Ammon's horn (tissue), 1 donor: ENCODE measurements at places on chromosomes 13 and 19.

DNA sequence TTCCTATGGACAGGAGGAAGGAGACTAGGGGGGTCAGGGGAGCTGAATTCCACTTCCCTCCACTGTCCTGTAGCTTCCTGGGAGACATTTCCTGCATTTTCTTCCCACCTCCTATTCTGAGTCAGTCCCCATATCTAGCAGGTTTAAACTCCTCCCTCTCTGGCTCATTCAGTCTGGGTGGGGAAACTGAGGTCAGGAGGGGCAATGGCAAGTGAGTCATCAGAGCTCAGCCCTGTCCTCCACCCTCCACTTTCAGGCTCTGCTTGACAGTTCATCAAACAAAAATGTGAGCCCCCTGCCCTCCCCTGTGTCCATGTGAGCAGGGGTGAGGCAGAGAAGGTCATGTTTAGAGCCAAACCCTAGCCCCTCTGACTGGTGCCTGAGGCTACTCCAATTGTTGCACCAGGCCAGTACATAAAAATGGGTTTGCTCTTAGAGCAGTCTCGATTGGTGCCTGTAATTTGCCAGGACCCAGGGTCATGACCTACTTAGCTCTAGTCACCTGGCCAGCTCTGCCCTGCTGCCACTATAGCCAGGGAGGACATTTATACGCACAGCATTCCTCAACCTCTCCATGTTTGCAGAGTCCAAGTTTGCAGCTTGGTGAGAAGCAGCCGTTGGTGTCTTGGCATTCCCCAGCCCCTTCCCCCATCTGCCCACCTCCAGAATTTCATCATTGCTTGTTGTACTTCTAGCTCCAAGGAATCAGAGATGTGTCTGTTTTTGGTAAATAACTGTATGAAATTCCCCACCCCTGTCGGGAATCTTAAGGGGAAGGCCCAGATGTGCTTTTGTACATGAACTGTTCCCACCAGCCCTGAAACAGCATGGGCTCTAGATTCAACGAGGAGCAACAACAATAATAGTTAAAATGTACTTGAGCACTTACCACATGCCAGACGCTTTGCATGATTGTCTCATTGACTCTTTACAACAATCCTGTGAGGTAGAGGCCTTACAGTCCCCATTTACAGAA lies 20.7 kb downstream of the SAMD4B start:
- no peak for DNase-seq

DNA sequence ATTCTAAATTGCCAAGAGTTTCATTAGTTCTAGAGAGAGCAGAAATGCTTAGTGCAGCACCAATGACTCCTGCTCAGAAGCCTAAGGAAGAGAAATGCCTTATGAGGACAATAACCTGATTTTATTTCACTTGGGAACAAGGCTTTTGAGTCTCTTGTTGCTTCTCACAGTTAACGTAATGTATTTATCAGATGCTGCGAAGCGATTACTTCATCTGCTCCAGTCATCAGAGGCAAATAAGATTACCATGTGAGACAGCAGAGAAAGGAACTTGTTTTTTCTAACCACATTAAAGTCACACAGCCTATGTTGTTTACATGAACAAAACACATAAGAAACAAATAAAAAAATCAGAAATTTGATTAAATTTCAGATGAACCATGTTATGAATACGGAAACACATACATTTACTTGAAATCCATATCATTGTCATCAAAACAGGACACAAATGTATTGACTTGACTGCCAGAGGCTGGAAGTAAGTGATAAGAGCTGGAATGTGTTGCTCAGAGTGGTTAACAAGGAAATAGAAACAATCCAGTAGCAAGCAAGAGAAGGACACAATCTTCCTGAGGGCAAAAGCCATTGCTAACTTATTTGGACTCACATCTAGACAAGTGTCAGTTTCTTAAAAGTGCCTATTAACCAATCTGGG lies 147.3 kb downstream of the LHFPL6 start:
- no peak for DNase-seq

GRCh38 chr19:35788205-35788960 lies 13.0 kb downstream of the ARHGAP33 start:
- DNase-seq, result no peak

DNA sequence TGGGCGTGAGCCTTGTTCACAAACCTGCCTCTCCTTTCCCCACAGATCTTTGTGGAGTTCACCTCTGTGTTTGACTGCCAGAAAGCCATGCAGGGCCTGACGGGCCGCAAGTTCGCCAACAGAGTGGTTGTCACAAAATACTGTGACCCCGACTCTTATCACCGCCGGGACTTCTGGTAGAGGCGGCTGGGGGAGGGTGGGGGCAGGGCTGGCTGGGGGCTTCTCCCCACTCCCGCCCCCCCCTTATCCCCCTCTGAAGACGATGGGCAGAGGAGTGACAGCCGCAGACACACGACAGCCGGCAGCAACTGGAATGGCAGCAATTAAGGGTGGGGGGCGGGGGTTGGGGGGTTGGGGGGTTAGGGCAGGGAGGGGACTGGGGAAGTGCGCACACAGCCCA lies 1.1 kb upstream of the EPN1 start:
- DNase-seq, result no peak

- DNase-seq, result no peak
These were observed 96.3 kb upstream of the C1QTNF9B start for GRCh38 chr13:23993680-23993985.

GRCh38 chr13:36888645-36889044 lies 31.4 kb downstream of the SMAD9 start:
- DNase-seq, result no peak

DNA sequence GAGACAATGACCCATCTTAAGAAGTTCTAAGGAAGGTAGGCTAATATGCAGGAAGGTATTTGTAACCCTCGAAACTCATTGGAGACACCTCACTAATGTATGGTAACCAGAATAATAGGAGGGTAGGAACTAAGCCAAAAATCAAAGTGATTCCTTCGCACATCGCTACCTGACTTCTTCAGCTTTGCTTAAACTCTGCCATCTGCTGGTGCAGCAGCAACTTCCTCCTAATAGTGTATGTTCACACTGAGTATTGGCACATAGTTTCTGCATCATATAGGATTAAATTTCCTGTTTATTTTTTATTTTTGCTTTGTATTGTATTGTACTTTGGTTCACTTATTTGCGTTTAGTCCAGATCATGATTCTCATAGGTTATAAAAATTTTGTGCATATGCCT lies 676.2 kb downstream of the GPC5 start:
- DNase-seq, result no peak

DNA sequence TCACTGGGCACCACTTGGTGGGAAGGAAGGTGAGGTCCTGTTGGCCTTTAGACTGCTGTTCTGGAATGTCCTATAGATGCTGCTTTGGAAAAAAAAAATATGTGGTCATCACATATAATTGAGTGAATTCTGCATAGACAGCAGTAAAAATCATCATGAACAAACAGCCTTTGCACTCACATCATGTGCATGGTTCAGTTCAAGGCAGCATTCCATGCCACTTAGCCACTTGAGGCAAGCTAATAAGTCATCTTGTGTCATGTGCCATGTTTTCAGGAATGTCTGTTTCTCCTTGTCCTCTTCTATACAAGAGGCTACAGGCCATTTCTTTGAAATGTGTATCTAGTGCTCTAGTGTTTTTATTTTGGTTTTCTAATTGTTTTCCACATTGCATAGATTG lies 43.9 kb upstream of the TSC22D1 start:
- no peak for DNase-seq

GRCh38 chr19:369876-370275 lies 25.3 kb upstream of the MIER2 start:
- DNase-seq, result no peak

GRCh38 chr19:36201684-36202083 lies 12.8 kb downstream of the ZNF565 start:
- no peak for DNase-seq

DNA sequence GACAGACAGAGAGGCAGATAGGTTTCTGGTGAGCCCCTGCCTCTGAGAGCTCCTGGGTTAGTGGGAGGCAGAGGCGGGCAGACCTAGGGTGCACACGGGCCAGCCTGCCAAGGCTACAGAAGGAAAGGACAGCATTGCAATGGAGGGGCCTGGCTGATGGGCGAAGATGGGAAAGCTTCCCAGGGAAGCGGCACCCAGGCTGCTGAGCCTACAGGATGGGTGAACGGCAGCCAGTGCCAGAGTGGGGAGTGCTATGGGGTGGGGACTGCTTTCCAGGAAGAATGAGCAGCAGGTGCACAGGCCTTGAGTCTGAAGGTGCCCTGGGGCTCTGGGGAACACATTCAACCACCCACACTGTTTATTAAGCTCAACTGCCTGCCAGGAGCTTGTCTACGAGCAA lies 702 bp upstream of the MAG start:
- DNase-seq, result peak; percentile 37

DNA sequence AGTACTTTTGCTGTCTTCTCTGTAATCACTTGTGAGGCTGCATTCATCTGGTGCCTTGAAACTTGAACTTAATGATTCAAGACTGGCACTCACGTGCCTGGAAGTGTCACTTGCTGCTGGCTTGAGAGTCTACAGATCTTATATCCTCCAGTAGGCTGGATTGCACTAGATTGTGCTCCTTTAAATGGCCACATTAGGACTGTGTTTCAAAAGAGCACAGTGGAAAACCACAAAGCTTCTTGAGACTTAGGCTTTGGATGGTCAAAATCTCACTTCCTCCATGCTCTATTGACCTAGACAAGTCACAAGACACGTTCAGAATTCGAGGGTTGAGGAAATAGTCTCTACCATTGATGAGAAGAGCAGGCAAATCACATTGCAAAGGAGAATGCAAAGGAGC lies 1278.8 kb upstream of the MIR17HG start:
- DNase-seq, result no peak

- peak; percentile 80 for DNase-seq
These were observed 199.6 kb downstream of the SPRY2 start for GRCh38 chr13:80141123-80141849.

DNA sequence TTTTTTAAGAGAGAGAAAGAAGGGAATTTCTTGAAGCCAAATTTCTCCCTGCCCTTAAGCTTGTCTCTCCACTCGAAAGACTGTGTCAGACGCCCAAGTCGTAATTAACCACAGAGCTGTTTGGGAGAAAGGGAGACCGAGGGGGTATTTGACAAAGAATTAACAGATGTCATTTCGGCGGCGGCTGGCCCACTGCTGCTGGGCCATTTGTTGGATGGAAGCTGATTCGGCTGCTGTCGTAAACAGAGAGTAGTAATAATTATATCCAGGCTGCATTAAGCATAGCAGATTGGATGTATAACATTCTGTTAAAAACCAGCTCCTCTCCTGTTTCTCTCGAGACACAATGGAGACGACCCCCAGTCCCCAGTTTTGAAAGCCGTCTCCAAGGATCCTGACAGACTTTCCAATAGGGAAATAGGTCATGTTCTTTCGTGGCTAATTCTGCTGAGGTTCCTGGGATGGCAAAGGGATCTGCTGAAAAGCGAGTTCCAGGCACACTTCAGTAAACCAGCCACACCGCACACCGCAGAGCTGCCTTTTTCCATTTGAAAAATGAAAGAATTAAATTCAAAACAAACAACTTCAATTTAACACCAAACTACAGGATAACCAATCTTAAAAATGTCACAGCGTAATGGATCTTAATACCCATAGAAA lies 71.5 kb downstream of the KCTD15 start:
- DNase-seq, result no peak

DNA sequence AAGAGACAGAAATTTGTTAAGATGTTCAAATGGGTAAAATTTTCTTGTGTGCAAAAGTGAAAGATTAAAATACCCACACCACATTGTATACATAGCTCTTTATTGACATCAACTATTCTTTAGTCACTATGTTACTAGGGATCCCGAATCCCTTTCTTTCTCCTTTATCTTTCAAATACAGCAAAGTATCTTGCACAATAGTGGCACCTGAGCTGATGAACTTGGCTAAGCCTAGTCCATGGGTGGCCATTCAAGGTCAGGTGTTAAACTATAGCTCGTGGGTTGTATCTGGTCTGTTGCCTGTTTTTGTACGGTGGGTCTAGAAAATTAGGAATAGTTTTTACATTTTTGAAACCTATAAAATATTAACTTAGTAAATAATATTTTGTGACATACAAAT lies 210.9 kb downstream of the SLITRK6 start:
- no peak for DNase-seq
